Activated naive CD8-positive, alpha-beta T cell treated with anti-CD3 and anti-CD28 coated beads, Interleukin-2, amount 50 U/mL, for 24 hours (primary cell): ENCODE measurements at places on chromosomes 16 and 17.

- no peak for DNase-seq
Measured at GRCh38 chr16:8943001-8943763, 20.5 kb downstream of the USP7 start.

- peak; percentile 78 for DNase-seq
Measured at GRCh38 chr16:4116325-4117249, at the start of gene ADCY9. ADCY9 (minus strand) TSS chr16:4116442; CDS start chr16:4115442, 1,000 bp downstream.

DNA sequence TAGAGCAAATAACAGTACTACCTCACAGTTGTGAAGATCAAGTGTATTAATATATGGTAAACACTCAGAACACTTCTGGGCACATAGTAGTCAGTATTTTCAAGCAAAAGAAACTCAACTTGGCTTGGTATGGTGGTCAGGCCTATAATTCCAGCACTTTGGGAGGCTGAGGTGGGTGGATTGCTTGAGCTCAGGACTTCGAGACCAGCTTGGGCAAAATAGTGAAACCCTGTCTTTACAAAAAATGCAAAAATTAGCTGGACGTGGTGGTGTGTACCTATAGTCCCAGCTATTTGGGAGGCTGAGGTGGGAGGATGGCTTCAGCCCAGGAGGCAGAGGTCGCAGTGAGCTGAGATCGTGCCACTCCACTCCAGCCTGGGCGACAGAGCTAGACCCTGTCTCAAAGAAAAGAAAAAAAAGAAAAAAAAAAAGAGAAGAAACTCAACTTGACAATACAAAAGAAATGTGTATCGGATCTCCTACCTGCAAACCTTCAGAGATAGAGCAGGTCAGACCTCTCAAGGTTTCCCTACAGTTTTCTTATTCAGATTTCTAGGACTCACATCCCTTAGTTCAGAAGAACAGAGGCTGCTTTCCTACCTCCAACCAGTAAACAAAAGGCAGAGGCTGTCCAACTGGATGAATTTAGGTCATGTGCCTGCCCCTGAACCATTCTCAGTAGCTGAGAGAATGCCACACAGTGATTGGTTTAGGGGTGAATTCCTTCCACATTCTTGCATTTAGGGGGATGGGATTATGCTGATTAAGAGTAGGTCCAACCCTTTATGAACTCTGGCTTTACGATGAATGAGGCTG lies 1.7 kb upstream of the KPNA2 start:
- no peak for DNase-seq

- no peak for DNase-seq
Measured at GRCh38 chr17:43025766-43026537, 921 bp downstream of the RND2 start.

DNA sequence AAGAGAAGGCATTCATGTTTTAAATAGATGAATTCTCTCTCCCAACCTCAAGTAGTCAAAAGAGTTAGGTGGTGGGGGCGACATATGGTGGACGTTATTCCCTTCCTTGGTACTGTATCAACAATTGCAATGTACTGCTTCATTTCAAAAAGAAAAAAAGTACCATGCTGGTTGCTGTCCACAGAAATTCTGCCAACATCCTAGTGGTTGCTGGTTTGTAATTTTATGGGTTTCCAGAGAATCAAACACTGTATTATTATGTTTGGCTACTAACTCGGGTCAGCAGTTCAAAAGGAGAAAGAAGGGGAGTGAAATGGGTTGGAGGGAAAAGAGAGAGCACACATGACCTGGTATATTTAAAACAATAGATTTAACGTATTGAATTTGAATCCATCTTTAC lies 61.1 kb upstream of the KCNJ16 start:
- DNase-seq = no peak

GRCh38 chr16:89958596-89958995 lies 10.0 kb downstream of the DEF8 start:
- no peak for DNase-seq

DNA sequence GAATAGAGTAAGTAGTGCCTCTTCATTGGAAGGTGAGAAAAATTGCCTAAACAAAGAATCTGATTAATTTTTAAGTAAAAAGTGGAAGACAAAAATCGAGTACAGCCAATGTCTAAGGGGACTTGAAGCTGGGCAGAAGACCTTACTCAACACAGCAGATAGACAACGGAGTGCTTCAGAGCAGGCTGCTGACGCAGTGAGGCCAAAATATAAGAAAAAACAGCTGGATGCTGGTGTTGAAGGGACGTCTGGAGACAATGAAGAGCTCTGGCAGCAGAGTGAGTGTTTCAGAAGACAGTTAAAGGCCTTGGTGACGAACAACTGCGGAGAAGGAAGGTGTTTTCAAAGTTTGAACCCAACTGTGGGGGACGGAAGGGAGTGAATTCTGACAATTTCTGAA lies 169.8 kb downstream of the MRTFB start:
- no peak for DNase-seq

DNA sequence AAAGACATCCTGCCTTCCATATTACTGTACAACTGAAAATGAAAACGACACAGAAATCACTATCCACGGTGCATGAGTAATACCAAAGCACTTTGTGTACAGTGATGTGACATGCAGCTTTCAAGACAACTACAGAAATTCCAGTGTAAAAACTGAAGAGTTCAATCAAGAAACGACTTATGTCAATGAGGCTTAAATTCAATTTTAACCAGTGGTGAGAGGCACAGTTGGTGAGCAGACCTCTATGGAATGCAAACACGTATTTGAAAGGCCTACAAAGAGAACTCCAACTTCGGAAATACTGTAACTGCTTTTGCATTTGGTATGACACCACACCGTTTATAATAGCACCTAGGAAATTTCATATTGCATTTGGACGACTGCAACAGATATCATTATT lies 87.6 kb downstream of the USP31 start:
- no peak for DNase-seq

GRCh38 chr17:77442976-77443747 lies 302.4 kb downstream of the SEC14L1 start:
- no peak for DNase-seq

- DNase-seq = no peak
Measured at GRCh38 chr17:55286681-55287589, 22.2 kb downstream of the HLF start.

GRCh38 chr17:81842725-81843504 lies 8.1 kb upstream of the PPP1R27 start:
- no peak for DNase-seq

DNA sequence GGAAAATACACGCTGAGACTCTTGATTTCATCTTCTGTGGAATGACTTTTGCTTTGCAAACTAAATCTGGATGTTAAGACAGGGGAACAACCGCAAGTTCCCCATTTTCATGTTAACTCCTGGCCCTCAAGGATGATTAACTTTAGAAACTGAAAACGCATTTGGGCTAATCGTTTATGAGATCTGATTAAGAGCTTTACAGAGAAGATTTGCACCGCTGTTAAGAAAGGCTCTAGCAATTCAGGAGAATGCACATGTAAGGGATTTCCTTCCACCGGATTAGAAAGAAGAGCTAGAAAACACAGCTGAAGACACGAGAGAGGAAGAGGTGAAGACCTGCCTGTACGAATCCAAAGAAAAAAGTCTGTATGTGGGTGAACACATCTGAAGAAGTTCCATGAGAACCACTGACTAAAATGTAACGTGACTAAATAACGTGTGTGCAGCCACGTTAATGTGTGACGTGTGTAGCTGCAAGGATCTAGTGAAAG lies 106.4 kb downstream of the YPEL2 start:
- no peak for DNase-seq

- DNase-seq = no peak
Measured at GRCh38 chr16:2949705-2950352, 14.2 kb upstream of the KREMEN2 start.

- DNase-seq = no peak
Measured at GRCh38 chr17:15350777-15351477, 9.5 kb upstream of the TEKT3 start.

DNA sequence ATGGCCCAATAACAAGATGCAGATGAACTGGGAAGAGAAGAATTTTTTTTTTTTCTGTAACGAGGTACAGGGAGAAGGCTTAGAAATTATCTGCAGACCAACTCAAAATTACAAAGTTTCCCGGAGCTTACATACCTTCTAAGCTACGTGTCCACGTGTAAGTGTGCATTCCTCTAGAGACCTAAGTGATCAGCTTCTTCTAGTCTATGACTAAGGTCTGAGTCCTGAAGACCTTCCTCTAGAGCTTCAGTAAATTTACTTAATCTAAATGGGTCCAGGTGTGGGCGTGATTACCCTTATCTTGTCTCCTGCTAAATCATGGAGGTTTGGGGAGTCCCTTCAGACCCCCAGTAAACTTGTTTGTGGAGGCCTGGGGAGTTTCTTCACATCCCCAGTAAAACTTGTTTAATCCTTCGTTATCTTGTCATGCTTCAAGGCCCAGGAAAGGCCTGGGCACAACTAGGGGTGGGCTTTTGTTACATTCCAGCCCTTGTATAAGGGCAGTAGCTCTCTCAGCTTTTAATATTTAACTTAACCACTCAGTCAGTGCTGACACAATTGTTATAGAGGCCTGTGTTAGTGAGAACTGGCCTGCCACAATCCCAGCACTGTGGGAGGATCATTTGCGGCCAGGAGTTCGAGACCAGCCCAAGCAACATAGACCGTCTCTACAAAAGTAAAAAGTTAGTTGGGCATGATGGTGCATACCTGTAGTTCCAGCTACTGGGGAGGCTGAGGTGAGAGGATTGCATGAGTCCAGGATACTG lies 342.3 kb downstream of the SNX29 start:
- no peak for DNase-seq

GRCh38 chr16:22206842-22207714 lies 1.0 kb downstream of the EEF2K start:
- DNase-seq = peak; percentile 86

DNA sequence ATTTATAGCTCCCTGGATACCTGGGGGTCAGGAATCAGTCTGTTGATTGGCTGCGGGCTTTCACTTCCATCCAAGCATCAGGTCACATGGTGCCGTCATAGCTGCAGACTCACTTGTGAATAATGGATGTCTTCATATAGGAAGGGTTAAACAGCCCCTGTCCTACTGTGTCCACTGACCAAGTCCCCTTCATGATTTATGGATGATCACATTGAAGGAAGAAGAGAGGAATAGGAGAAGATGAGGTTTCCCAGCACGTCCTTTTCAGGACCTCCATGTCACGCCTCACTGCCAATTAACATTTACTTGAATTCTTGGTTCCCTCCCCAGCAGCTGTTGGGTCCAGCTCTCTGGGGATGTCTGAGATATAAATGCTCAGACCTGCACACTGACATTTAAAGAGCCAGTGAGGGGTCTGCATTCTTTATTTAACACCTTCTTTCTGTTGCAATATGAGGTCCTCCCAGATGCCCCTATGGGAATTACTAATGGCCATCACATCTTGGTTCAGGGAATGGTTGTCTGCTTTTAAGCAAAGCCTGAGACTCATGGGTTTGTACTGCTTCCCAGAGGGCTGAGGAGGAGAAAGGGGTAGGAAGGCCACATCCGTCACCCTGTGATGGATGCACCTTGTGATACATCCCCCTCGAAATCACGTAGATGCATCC lies 230.6 kb upstream of the HSBP1 start:
- DNase-seq = no peak

- no peak for DNase-seq
Measured at GRCh38 chr17:50319306-50320004, 26.5 kb upstream of the XYLT2 start.

DNA sequence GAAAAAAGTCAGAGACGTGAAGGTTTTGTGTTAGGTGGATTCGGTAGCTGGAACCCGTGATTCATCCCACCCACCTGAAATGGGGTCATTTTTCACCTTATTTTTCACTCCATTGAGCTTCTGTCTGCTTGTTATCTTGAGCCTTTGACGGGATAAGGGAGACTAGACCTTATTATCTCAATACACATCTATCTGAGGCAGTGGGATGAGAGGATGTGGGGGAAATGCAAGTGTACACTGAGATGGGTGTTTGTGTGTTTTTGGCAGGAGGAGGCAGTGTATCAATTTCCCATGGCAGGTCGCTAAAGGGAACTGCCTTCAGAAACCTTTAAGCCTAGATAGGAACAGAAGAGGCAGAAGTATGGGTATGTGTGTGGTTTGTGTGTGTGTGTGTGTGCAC lies 6.2 kb upstream of the NOG start:
- no peak for DNase-seq

- DNase-seq = no peak
Measured at GRCh38 chr17:73735245-73735644, 91.0 kb upstream of the SDK2 start.

GRCh38 chr16:86929057-86929871 lies 350.9 kb downstream of the FOXL1 start:
- DNase-seq = no peak

DNA sequence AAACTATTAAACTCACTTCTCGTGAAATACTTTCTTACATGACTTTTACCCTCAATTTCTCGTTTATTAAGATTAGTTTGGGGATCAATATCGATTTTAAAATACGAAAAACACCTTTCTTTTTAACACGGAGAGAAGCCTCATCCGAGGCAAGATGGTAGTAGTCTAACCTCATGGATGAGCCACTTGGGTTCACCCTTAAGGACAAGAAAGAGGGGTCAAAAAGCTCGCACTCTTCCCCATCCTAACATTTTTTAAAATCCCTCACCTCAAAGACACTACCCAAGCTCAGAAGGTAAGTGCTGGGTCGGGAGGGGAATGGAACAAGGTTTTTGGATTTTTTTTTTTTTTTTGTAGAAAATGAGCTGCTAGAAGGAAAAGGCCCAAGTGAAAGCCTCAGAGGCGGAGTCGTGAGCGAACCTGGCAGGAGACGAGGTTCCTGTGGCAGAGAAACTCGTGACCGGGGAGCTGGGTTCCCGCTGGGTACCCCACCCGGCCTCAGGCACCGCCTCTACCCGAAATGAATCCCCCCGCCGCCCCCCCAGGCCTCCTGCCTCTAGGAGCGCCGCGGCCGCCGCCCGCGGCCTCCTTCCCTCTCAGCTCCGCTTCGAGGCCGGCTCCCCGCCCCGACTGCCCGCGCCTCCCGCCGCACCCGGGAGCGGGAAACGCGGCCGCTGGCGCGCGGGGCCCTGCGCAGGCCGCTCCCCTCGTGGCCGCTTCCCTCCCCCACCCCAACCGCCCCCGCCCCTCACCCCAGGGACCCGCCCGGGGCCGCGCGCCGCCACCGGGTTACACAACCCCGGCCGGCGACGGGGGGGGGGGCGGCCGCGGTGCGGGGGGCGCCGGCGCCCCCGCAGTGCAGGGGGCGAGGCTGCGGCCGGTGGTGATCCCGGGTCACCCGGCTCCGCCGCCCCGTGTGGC lies 1.6 kb downstream of the NUFIP2 start:
- DNase-seq = peak; percentile 59

GRCh38 chr17:50708050-50709000 lies 611 bp upstream of the ANKRD40 start:
- DNase-seq = no peak

DNA sequence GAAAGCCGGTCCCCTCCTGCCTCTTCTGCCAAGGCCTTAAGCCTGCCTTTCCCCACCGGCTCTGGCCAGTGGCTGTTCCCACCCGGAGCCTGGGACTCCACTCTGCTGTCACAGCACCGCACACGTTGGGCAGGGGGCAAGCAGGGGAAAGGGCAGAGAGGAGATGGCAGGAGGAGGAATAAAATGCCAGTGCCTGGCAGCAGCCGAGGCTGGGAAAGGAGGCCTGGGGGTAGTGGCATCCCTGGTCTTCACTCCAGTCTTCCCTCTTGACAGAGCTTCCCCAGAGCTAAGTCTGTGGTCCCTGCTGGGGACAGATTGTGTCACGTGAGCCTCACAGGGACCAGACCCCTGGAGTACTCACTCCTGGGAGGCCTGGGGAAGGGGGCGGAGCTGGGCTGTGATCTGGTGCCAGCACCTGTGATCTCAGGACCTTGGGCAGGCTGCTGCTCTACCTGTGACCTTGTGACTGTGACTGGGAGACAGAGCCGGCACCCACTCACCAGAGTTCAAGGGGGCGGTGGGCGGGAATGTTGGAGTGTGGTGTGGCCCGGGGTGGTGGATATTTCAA lies 97.2 kb upstream of the GSE1 start:
- DNase-seq = no peak
